ENCODE measurements at places on chromosomes 3 and 15.
A peak's percentile ranks its signal among the peaks of the same experiment; 100 is the strongest.

GRCh38 chr3:4474683-4475490 lies 7.8 kb upstream of the SUMF1 start:
- peak; percentile 74 for DNase-seq

- DNase-seq, result no peak
These were observed 318.9 kb upstream of the CHRM5 start for GRCh38 chr15:33649217-33649933.

DNA sequence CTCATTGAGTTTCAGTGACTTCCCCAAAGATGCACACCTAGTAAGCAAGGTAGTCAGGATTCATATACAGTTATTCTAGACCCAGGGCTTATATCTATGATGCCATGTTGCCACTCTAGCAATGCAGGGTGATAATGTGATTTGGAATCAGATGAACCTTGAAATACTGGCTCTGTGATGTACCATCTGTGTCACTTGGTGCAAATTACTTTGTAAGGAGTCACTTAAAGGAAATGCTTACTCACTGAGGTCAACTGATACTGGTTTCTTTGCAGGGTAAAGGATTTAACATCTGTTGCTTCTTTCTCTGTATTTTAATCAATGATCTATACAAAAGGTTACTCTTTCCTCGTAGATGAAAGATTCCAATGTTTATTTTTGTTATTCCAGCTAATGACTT lies 10.8 kb downstream of the ASB14 start:
- no peak for DNase-seq

DNA sequence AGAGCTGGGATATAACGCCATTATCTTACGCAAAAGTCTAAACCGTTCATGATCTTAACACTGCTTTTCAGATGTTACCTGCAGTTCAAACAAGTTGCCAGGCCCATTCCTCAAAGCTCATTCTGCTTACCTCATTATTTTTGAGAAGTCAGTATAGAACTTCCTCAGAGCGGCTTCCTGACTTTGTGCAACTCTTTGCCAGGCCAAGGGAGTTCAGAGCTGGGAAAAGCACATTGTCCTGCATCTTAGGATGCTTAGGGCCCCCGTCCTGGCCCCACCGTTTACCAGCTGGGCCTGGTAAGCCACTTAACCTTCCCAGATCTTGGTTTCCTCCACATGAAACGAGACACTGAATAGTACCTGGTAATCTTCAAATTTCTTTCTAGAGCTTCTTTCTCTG lies 6.8 kb upstream of the C2CD4B start:
- DNase-seq, result no peak

- DNase-seq, result no peak
These were observed 10.9 kb downstream of the LRRFIP2 start for GRCh38 chr3:37163262-37164015.

GRCh38 chr15:62945760-62946159 lies 96.8 kb upstream of the TPM1 start:
- DNase-seq, result no peak

GRCh38 chr3:170330366-170330765 lies 27.1 kb upstream of the SKIL start:
- no peak for DNase-seq

DNA sequence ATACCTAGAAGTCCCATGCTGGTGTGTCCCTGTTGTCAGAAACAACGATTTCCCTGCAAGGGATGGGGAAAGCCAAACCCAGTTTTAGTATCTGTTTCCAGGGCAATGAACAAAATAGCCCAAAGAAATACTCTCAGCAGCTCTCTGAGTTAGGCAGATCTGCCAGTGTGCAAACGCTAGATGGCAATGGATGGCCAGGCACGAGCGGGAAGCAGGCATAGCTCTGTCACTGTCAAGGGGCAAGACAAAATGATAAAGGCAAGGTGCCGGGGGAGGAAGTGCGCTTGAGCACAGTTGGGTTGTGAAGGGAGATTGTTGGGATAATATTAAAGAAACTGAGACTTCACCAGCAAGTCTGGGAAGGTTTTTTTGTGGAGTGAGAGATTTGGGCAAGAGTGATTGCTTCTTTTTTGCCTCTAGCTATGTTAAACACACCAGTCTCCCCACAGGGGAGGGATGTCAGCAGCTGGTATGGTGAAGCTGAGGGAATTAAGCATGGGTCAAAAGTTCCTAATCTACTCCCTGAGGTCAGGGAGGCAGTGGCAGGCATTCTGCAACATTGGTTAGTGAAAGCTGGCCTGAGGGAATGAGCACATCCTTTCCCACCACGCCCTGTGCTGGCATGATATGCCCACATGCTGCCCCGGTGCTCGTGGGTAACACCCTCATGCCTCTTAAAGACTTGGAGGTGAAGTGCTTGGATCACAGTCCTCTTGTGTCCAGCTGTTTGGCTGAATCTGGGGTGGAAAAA lies 117.5 kb downstream of the PDCD6IP start:
- DNase-seq, result peak; percentile 3

DNA sequence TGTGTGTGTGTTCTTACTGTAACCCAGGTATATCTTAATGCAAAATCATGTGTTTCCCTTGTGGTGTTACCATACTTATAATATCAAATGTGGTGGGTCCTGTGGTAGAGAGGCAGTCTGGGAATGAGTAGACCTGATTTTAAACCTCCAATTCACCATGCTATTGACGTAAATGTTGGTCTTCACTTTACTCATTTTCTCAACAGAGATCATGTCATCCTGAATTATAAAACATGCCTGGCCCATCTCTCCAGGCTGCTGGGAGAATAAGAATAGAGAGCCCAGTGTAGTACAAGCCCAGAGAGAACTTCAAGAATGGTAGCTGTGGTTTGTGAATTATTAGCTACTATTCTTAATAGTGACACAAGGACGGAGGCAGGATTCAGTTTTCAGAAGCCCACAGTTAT lies 88.1 kb downstream of the MBNL1 start:
- DNase-seq, result no peak

All from CD4-positive, alpha-beta T cell treated with Interleukin-1 beta for 1 hour (primary cell).